NCI-H774 (cell line): ENCODE measurements at places on chromosomes 4 and X.
A peak's percentile ranks its signal among the peaks of the same experiment; 100 is the strongest.

- no peak for DNase-seq
Observed at GRCh38 chrX:153400146-153401132, 711 bp downstream of the PNMA6E start.

- no peak for DNase-seq
Observed at GRCh38 chrX:41553688-41554087, 106.5 kb downstream of the NYX start.

DNA sequence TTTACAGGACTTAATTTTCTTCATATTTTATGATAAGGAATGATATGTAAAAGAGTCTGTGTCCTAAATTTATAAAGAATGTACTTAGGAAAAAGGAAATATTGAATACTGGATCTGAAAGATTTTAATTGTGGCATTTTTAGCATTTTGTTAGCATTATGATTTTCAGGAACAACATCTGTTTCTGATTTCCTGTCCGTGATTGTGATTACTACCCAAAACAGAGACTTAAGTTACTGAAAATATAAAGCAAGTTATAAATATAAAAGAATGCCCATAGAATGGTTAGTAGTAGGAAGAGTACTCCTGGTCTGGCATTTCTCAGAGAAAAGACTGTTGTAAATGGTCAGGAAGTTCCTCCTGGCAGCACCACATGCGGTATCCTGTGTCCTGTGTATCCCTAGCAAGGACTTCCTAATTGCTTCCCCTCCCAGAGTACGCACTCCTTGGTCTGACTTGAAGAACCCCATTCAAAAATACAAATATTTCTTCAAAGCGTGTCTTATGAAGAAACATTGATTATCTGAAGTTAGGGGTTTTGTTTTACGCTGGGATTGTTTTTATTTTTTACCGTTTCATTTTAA, 88.9 kb downstream of the RS1 start:
- DNase-seq: no peak

DNA sequence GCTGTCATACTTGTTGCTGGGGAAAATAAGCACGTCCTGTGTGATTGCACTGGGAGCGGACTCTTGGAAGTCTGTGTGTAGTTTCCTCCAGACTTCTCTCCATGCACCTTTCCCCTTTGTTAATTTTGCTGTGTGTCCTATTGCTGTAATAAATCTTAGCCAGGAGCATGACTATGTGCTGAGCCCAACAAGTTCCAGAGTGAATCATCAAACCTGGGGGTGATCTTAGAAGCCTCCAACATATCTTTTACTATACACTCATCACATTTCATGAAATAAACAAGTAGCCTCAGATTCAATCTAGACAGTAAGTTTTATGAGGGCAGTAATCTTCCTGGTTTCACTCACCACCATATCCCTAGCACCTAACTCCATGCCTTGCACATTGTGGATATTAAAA, 43.3 kb upstream of the FGF13 start:
- no peak for DNase-seq

DNA sequence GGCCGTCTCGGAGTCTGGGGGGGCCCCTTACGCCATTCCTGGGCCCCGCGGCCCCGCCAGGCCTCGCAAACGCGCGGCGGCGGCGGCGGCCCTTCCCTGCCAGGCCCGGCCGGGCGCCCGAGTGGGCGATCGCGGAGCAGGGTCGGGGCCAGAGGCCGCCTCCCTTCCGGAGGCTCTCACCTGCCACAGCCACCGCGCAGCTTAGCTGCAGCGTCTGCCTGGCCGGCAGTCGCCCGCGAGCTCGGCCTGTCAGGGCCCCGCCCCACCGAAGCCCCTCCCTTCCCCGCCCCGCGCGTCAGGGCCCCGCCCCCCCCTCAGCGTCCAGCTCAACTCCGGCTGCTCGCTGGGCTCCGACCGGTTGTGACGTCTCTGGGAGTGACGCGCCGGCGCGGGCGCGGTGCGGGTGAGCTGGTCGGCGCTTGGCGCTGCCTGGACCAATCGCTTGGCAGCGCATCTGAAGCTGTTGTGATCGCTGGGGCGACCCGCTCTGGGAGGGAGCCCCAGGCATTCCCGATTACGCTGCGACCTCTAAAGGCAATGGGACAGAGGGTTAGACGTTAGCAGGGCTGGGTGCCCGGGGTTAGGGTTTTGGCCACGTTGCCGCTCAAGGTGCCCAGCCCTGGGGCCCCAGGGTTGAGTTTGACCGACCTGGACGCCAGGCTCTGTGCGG, at the start of gene SLC10A3:
Gene SLC10A3, minus strand, starts transcription at position 216 of the 670 bp plus-strand sequence. CDS start 1,689 bp downstream, outside the sequence.
- DNase-seq: peak; percentile 92

DNA sequence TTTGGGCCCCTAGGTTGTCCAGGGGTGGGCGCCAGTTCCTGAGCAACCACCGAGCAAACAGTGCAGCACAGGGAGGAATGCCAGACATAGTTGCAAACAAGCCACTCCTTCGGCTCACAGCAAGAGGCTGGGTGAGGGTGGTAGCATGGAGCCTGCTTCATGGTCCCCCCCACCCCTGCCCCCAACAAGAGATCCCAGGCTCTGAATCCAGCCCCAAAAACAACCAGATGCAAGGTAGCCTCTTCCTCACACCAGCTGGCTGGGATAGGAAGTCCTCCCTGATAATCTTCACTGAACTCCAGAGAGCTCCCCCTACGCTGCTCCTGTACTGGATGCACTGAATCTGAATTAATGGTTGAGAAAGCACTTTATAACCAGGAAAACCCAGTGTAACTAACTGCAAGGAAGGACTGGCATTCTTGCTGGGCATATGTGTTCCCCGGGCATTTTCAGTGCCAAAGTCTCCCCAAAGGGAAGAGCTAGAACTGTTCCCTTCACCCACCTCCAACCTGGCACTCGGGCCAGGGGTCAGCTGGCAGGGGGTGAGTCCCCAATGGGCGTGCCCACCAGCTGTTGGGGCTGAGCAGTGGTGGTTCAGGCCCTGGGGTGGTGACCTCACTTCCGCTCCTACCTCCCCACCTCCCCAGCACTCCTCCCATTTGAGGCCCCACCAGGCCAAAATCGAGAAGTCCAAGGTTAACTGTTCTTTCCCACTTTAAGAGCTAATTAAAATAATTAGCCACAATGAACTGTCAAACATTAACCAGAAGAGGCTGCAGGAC, 1.5 kb downstream of the ELF4 start:
- no peak for DNase-seq

GRCh38 chr4:94407846-94408245, 43.9 kb upstream of the PDLIM5 start:
- DNase-seq: no peak

GRCh38 chr4:4981427-4981826, 37.8 kb downstream of the CYTL1 start:
- no peak for DNase-seq

DNA sequence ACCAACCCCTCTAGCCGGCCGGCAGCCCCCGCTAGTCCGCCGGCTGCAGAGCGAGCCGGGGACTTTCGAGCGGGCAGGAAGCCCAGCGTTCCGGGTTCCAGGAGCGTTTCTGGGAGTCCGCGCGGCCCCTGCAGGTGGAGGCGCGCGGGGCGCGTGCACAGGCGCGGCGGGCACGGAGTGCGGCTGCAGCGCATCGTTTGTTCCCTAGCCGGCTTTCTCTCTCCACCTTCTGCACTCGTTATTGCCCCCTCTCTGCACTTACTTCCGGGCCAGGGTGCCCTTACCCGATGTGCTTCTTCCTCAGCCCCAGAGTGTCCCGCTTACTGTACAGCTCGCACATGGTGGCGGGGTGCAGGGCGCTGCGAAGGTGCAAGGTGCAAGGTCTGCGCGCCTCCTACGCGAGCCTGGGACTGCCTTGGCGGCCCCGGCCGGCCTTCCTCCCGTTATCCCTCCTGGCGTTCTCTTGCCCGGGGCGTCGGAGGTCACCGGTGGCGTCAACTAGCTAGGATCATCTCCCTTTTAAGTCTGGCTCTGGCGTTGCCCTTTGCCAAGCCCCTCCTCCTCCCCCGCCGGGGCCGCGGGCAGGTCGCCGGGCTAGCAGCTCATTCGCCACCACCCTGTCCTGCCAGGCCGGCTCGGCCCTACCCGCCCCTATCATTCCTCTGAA, at the start of gene ETNPPL:
Gene ETNPPL, minus strand, starts transcription at position 495 of the 667 bp plus-strand sequence. Its CDS starts 155 bp downstream, at position 340.
- no peak for DNase-seq

- no peak for DNase-seq
Observed at GRCh38 chr4:81771721-81772120, 300.0 kb upstream of the RASGEF1B start.
